ENCODE measurements at places on chromosomes 16 and 17.

- no peak for DNase-seq
Measured at GRCh38 chr16:87310610-87311009, 6.6 kb downstream of the C16orf95 start.

DNA sequence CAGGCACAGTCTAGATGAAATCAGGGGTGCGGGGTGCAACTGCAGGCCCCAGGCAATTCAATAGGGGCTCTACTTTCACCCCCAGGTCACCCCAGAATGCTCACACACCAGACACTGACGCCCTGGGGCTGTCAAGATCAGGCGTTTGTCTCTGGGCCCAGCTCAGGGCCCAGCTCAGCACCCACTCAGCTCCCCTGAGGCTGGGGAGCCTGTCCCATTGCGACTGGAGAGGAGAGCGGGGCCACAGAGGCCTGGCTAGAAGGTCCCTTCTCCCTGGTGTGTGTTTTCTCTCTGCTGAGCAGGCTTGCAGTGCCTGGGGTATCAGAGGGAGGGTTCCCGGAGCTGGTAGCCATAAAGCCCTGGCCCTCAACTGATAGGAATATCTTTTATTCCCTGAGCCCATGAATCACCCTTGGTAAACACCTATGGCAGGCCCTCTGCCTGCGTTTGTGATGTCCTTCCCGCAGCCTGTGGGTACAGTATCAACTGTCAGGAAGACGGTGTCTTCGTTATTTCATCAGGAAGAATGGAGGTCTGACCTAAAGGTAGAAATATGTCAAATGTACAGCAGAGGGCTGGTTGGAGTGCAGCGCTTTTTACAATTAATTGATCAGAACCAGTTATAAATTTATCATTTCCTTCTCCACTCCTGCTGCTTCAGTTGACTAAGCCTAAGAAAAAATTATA, 1.6 kb downstream of the HBA1 start:
- DNase-seq = no peak

GRCh38 chr16:86403541-86404163, 106.7 kb upstream of the FOXF1 start:
- DNase-seq = no peak

DNA sequence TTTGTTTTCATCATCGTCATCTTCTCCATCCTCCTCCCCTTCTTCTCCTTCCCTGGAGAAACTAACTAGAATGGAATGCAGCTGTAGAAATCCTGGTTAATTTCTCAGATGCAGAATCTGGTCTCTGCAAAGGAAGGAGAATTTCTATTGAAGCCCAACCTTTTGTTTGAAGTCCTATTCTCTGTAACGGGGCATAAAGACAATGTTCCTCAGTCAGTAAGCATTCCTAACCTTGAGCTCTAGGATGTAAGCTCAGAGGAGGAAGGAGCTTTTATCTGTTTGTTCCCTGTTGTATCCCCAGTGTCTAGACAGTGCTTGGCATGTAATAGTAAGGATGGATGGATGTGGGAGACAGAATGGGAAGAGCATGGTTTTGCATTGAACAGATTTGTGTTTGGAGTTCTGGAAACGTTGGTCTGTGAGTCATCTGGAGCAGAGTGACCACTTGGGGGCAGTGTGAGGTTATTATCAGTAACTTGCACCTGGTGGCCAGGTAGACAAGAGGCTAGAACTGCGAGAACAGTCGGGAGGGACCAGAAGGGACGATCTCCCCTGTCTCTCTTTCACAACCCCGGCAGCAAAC, 363.7 kb downstream of the SNX29 start:
- no peak for DNase-seq

GRCh38 chr16:77238593-77238992, 39.4 kb downstream of the SYCE1L start:
- no peak for DNase-seq

GRCh38 chr17:12995106-12995895, 22.5 kb downstream of the ELAC2 start:
- no peak for DNase-seq

DNA sequence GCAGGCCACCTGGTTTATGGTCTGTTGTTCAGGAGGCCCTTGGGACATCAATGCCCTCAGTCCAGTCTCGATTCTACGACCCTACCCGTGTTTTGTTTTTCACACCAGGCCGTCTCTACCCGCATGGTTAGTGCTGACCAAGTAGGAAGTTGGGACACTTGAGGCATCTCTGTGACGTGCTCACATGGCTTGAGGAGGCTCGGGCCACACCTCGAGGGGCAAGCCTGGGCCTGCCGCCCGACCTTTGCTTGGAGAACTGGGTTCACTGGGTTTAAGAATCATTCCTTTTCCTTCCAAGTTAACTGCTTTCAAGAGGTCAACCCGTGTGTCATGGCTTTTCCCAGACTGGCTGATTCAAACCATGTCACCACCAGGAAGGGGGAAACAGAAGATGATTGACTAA, 86.8 kb downstream of the CMIP start:
- DNase-seq = no peak

DNA sequence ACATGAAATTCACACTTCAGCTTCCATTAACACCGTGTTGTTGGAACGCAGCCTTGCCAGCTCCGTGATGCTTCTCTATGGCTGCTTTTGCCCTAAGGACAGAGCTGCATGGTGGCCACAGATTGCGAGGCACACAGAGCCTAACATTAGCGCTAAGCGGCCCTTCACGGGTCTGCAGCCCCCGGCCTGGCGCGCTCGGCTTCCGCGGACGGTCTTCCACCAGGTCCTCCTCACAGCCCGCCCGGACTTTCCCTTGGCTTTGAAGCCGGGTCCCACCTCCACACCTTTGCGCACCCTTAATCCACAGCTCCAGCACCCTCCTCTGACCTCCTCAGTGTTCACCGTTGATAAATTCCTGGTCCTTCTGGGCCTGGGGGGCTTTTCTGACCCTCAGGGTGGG, 19.6 kb downstream of the SCGB1C2 start:
- DNase-seq = no peak

- no peak for DNase-seq
Measured at GRCh38 chr17:32870027-32870670, 6.8 kb downstream of the MYO1D start.

GRCh38 chr16:83895243-83895642, 3.7 kb upstream of the MLYCD start:
- no peak for DNase-seq

GRCh38 chr16:50739031-50739430, 2.9 kb upstream of the CYLD start:
- DNase-seq = no peak

DNA sequence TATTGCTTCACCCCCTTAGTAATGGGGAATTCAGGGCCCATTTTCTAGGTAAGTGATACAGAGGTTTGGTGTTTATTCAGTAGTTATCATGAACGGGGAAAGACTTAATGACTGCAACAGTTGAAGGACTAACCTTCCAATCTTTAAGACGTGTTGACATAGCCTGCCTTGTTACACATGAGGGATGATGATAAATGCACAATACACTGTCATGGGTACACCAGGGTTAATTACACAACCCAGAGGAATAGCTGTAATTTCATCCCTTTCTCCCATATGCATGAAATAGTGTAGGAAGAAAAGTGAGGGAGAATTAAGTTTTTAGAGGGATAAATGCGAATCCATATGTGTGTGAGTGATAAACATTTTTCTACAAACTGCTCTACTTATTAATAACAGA, 10.7 kb downstream of the MYH4 start:
- no peak for DNase-seq

DNA sequence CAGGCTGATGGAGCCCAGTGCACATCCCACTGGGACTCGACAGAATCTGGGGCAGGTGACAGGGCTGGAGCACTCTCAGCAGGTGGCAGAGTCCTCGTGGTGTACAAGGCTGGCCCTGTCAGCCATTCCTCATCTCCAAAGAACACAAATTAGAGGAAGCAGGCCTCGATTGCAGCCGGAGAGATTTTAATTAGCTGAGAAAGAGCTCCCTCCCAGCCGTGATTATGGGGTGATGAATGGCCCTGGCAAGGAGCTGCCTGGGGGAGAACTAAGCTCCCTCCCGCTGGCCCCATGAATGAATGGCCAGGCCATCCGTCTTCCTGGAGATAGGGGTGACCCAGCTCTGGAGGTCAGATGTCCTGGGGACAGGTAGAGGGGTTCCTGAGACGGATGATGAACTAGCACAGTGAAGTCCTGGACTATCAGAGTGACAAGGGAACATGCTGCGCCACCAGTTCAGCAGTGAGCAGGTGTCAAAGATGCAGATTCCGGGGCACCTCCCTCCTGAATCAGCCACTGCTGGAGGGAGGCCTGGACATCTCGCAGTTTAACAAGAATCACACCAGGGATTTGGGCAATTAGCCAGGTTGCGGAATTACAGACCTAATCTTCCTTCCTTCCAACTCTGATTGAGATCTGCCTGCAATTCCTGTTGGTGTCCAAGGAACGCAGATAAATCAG, 35.5 kb downstream of the PIMREG start:
- no peak for DNase-seq

GRCh38 chr17:77465358-77466041, 324.7 kb downstream of the SEC14L1 start:
- DNase-seq = no peak

Measured in C1 segment of cervical spinal cord (tissue), 14 donors.